Type B pancreatic cell (in vitro differentiated cells): ENCODE measurements at places on chromosomes 2 and 18. TPM values are rescaled to one million over a fixed set of nuclear protein-coding genes. Genes with fewer than 3 reads are reported as not detected.

- DNase-seq, result no peak
These were observed 49.9 kb upstream of the RNU4ATAC start for GRCh38 chr2:121480826-121481225.

DNA sequence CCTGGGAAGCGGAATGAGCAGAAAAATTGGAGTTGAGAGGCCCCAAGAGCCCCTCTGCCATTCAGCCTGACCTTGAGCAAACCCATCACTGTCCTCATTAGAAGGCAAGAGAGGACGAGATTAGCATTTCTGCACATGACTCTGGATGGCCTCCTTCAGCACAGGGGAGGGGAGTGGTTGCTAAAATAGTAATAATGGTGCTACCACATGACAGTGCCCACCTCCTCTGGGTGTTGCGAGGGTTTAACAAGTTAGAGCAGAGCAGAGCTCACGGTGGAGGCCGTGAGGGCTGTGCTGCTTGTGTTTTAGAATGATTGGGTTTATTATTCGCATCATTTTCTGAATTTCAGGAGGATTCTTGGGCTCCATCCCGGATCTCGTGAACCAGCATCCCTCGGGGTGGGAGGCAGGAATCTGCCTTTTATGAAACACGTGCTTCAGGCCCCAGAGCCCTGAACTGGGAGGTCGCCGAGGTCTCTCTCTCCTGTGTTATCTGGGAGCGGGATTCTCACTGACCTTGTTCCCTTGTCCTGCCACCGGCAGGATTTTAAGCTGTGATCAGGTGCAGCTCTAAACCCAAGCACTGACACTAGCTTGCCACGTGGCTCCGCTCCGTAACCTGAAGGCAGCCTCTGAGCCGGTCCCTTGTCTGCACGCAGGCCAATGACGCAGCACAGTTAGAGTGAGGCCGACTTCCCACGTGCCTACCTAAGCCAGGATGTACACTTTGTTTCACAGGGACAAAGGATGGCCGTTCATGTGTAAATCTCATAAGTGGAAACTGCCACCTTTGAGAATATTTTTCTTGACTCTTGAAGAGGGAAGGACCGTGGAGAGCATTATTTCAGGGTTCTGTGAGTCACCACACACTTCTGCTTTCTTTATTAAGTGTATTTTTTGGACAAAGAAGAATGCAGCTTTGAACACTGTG is 142.3 kb downstream of the ACOXL start:
- no peak for DNase-seq

- DNase-seq, result no peak
These were observed 215.5 kb upstream of the CWC22 start for GRCh38 chr2:180222644-180223043.

GAD1 gene
- total RNA-seq, result 1.7 and 2.2 TPM in 2 replicates

ADRA2B gene
- total RNA-seq, result 2.4 and 13.9 TPM in 2 replicates

GRCh38 chr18:28946471-28946870 is 769.5 kb upstream of the CDH2 start:
- DNase-seq, result no peak

- no peak for DNase-seq
These were observed 693.4 kb upstream of the SYT4 start for GRCh38 chr18:43970656-43971055.

DNA sequence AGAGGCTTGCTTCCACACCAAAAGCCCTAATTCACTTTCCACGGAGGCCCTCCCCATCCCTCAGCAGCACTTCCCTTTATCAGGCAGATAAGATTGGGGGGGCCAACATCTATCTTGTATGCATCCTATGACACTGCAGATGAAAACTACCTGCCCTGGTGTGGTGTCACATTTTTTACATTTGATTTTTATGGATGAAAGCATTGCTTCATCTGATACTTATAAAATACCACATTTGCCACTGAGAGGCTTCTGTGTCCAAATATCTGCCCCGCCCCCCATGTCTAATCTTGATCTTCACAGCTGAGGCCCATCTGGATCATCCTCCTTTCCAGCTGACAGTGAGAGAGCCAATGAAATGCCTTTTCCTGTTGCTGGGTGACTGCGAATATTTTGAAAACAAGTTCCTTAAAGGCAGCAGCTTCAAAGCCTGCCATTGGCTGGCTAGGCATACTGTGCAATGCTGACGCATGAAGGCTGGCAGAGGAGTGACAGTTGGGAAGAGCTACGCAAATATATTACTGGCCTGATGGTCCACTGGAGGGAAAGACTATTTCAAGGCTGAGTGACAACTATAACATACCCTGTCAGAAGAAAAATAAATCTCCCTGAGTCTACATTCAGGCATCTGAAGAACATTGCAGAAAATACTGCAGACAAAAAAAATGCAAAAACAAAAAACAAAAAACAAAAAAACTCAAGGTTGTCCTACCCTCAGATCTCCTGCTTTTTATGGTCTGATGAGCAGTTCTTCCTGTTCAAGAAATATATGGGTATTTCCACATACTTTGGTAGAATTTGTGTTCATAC is 318.7 kb downstream of the PDE11A start:
- DNase-seq, result no peak

HOXD8 gene
- total RNA-seq, result 2.8 TPM in 1 of 2 replicates, not detected in the other

GREB1 gene
- total RNA-seq, result 7.5 and 50.5 TPM in 2 replicates

DNA sequence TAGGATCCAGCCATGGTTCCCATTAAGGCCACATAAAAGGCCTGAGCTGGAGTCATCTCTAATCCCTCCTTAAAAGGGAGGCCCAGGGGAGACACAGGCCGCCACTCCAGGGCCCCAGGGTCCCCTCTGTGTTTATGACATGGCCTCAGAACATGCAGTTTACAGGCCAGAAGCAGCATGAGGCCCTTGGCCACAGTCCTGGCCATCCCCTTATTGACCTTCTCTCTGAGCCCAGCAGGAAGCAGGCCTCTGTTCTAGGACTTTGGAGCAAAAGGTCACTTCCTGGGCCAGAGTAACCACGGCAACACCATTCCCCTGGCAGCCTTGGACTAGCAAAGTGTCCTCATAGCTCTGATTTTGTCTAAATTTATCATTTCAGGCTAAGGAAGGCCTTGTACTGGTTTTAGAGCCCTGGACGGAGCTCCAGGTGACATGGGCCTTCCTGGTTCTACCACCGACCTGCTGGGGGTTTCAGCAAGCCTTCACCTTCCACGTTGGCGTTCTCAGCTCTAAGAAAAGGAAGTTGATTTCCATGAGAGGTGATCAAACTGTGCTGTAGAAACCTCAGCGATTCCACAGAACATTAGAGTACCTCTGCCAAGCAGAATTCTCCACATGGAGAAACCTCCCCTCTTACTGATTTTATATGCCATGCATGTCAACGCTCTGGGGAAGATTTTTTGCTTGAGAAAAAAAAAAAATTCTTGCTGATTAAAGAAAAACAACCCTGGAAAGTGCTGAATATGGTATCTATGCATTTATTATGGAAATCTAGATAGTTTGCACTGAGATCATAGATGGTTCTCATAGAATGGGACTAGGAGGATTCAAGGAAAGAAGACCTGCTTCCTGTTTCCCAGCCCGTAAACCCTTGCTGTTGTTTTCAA is 53.7 kb downstream of the HS1BP3 start:
- DNase-seq, result no peak

GRCh38 chr2:219309278-219309677 is at the start of gene PTPRN:
Gene PTPRN (minus strand): TSS chr2:219309401. CDS start chr2:219309332, 69 bp downstream.
- no peak for DNase-seq

DNA sequence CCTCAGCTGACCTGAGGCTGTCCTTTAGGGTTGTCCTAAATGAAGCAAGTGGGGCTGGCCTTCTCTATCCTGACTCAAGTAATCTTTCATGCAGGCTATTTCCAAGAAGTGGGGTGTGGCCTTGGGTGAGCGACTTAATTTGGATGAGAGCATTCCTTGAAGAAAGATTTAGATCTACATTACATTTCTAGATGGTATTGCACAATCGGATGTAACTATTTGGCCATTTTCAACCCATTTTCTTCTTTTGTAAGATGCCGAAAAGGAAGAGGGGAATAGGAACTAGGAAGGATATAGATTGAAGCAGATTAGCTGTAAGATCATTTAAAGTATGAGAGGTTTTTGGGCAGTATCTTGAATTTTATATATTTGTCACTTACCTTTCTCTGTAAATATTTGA is 746.3 kb downstream of the MBD2 start:
- no peak for DNase-seq

TIMM21 gene
- 40.2 and 44.8 TPM in 2 replicates for total RNA-seq

GRCh38 chr18:22961156-22961555 is 28.0 kb downstream of the RBBP8 start:
- DNase-seq, result no peak

GRCh38 chr2:33729353-33729752 is 130.3 kb upstream of the FAM98A start:
- DNase-seq, result no peak

MROH2A gene
- not detected in 2 replicates for total RNA-seq

- DNase-seq, result no peak
These were observed 11.6 kb downstream of the TRIB2 start for GRCh38 chr2:12728221-12728777.

DNA sequence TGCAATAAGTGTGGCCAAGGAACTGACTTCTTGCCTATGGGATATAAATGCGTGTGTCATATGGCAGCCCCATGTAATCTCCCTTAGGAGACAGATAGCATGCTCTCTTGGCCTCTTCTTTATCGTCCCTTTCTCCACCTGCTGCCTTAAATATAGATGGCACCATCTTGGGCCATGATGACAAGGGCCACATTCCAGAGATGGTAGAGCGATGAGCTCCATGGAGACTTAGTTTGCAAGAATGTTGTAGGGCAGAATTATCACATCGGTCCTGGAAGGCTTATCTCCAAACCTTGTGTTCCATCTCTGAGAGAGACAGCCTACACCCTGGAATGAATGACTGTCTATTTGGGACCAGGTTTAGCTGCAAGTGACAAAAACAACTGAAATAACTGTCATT is 536.7 kb downstream of the TNS1 start:
- DNase-seq, result no peak

DNA sequence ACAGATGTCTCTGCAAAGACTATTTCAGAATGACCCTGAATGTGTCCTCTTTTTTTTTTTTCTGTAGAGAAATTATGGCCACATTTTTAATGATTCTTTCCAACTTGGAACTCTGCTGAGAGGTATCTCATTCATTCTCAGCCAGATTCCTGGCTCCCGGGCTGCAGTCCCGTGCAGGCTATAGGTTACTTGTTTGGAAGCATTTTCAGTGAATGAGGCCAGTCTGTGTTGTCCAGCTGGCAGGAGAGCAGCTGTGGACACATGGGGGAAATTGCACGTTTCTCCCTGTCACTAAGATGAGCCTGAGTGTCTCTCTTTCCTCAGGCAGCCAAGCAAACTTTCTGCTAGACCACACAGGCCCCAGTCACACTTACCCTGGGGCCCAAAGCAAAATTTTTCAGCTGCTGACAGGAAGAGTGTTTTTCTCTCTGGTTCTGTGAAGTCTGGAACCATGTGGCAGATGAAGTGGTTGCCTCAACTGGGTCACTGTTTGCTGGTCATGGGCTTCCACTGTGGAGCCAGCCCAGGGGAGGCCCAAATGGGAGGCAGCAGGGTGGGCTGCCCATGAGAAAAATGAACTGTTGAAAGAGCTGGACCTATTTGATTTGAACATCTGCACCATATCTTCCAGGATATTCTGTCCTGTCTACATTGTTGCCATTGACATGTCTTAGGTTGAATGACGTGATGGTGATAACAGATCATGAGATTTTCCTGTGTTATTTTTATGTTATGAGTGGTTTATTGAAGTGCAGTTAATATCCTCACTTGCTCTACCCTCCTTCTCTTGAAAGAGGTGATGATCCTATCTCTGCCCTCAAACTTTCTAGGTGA is 431.2 kb downstream of the LPIN1 start:
- no peak for DNase-seq

DNA sequence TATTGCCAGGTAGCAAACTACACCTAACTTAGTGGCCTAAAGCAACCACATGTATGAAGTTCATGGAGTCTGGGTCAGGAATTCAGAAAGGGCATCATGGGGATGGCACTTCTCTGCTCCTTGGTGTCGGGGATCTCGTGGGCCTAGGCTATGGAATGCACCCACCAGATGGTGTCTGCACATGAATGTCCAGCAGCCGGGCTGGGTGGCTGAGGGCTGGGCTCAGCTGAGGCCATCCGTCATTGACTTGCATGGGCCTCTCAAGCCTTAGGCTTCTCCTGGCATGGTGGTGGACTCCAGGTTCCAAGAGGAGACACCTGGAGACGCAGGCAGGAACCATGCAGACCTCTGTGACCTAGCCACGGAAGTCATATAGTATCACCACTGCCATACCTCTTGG is 26.0 kb upstream of the RPL31 start:
- no peak for DNase-seq

GRCh38 chr2:54065411-54065810 is 50.0 kb upstream of the ACYP2 start:
- DNase-seq, result no peak

TDRD15 gene
- 0.17 TPM in 1 of 2 replicates, not detected in the other for total RNA-seq

SP100 gene
- 21.7 and 41.8 TPM in 2 replicates for total RNA-seq

ZBTB7C gene
- 13.0 and 40.9 TPM in 2 replicates for total RNA-seq

- DNase-seq, result no peak
These were observed 63.7 kb upstream of the ITGA4 start for GRCh38 chr2:181393472-181393871.

DNA sequence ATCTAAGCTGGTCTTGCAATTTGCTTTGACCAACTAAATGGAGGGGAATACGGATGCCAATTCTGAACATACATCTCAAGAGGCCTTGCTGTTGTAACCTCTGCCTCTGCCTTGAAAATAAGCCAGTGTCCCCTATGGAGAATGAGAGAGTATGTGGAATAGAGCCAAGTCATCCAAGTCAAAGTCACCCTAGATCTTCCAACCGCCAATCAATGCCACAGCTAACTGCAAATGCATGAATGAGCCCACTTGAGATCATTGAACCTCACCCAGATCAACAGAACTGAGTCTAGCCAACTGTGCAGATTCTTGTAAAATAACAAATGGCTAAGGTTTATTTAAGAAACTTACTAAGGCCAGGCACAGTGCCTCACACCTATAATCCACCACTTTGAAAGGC is 139.8 kb upstream of the TANK start:
- no peak for DNase-seq

GRCh38 chr2:165777522-165778186 is 16.4 kb downstream of the GALNT3 start:
- DNase-seq, result no peak

DNA sequence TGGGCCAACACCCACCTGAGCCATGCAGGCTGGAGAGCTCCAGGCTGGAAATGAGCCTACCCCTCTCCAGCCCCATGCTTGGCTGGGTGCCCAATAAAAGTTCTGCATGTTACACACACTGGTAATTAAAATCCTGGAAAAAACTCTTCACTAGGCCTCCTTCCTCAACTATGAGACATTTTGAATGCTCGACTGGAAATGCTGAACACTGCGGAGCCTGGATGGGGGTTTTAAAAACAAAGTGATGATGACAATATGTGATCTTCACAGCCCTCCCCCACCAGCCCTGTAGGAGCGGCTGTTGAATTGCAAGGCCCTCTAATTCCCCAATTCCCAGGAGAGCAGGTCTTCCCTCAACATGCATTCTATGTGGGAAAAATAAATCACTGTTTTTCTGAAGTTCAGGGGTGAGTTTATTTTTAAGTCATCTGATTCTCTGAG is 179.2 kb downstream of the TTC32 start:
- DNase-seq, result no peak

- no peak for DNase-seq
These were observed 884.4 kb upstream of the KLHL29 start for GRCh38 chr2:22500555-22500935.
